ENCODE measurements at places on chromosomes 12 and 14.
A peak's percentile ranks its signal among the peaks of the same experiment; 100 is the strongest.

DNA sequence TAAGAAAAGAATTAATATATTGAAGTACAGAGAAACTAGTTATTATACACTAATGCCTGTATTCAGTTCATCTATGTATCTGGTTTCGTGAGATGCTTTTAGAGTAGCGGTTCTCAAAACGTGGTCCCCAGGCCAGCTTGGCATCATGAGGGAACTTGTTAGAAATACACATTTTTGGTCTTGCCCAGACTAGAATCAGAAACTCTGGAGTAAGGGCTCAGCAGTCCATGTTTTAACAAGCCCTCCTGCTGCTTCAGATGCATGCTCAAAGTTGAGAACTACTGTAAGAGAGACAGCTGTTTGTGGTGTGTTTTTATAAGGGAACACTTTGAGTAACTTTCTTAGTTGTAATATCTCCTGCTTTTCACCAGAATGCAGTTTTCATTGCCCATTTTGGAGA is 18.1 kb downstream of the GPATCH2L start:
- no peak for DNase-seq

GRCh38 chr14:102421411-102422057 is 58.8 kb downstream of the TECPR2 start:
- DNase-seq = peak; percentile 34

- no peak for DNase-seq
Observed at GRCh38 chr12:68915055-68915454, 17.9 kb downstream of the CPM start.

DNA sequence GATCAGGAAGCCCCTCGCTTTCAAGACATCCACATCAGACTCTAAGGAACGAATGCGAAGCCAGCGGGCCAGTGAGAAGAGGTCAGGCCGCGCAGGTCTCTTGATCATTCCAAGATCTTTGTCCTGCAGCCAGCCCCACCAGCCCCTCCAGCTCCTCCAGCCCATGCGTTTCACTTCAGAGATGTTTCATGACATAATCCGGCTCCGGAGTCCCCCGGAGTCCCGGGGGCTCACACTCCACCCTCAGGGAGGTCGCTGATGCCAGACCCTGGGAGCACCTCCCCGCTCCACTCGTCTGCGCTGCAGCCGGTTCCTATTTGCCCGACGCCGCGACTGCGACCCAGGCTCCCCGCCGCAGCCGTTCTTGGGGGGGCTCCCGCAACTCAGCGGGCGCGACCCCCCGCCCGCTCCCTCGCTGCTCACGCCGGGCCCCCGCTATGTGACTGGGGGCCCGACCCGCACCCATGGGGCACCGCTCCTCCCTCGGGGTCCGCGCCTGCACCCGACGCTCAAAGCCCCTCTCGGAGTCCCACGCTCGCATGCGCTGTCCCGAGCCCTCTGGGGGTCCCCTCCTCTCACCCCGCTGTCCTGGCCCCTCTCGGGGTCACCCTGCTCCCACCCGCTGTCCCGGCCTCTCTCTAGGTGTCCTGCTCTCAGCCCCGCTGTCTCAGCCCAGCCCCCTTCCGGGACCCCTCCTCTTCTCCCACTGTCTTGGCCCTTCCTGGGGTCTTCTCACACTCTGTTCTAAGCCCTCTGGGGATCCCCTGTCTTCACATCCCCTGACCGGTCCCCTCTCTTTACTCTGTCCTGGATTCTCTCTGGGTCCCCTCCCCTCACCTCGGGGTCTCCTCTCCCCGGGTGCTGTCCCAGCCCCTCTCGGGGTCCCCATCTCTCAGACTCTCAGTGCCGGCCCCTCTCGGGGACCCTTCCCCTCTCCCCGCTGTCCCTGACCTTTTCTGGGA is 1.1 kb downstream of the TAOK3 start:
- peak; percentile 84 for DNase-seq

GRCh38 chr12:124397399-124397679 is 102.4 kb downstream of the RFLNA start:
- no peak for DNase-seq

- DNase-seq = no peak
Observed at GRCh38 chr14:100293497-100294212, 12.6 kb downstream of the SLC25A29 start.

DNA sequence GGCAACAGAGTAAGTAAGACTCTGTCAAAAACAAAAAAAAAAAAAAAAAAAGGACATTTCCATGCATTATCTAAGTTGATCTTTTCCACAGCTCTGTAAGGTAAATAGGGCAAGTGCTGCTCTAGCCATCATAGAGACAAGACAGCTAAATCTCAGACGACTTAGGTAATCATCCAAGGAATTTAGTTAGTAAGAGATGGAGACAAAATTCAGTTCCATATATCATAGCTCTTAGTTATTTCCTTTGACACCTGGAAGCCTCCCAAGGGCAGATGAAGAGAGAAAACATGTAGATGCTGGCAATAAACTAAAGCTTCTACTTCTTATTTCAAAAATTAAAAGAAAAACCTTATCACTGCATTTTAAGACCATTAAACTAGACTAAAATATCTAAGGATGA is 48.7 kb downstream of the ST8SIA1 start:
- no peak for DNase-seq

DNA sequence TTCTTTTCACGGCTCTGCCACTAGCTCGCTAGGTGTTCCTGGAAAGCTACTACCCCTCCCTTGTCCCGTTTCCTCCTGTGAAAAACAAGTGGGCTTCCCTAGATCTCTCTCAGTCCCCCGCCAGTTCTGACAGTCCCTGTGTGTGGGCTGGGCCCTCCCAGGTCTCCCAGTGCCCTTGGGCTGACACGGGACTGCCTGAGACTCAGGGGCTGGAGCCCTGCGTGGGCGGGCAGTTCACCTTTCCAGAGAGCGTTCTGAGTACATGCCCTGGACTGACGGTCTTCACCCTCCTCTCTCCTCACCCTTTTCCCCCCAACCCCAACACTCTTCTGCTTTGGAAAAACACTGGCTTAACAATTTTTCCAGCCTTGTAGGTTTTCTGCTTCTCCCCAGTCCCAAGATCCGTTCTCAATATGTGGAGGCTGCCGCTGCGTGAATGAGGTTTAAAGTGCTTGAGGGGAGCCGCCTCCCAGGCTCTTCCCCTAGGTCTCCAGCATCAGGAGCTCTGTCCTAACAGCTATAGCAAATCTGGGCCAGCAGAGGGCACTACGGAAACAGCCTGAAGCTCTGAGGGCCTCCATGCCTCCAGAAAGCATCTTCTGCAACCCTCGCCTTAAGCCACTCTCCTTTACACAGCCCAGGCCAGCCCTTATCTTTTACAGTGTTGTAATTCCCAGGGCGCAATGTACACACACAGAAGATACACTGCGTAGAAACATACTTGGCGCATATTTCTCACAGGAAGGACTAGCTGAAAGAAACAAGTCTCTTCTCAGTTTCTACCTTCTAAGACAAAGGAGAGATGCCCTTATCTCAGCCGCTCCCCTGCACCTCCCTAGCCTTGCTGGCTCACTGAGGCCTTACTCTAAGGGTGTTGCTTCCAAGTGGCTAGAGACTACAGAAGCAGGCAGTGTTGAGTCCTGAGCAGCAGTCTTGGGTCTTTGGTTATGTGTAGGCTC is 10.4 kb upstream of the DCD start:
- DNase-seq = no peak

GRCh38 chr12:68789144-68789878 is 18.7 kb upstream of the MDM2 start:
- no peak for DNase-seq

Data from lower leg skin (tissue), 4 donors.